ENCODE measurements at places on chromosomes 16 and 17. TPM values are rescaled to one million over a fixed set of nuclear protein-coding genes. Genes with fewer than 3 reads are reported as not detected.

The CD300E gene
- total RNA-seq: not detected

The ITGAX gene
- not detected for total RNA-seq

GRCh38 chr17:12995896-12996295 lies 21.9 kb downstream of the ELAC2 start:
- no peak for DNase-seq

- no peak for DNase-seq
These were observed 21.1 kb upstream of the DBNDD1 start for GRCh38 chr16:90040152-90041023.

DNA sequence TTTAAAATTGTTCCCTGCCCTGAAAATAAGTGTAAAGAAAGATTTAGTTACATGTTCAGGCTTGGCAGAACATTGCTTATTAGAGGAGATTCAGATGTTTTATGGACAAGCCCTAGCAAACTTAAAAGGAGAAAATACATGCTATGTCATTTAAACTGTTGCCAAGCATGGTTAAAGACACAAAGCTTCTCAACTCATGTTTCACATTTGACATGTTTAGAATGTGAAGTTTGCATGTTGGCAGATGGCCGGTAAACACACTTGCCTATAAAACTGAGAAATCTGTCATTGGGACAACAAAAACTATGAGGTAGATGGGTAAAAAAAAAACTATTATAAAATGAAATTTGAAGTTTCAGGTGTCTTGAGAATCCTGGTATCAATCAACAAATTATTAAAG lies 5.8 kb downstream of the KRTAP29-1 start:
- no peak for DNase-seq
